ENCODE measurements at places on chromosomes 12 and 14. TPM values are rescaled to one million over a fixed set of nuclear protein-coding genes. Genes with fewer than 3 reads are reported as not detected.

The RFX4 gene
- not detected for total RNA-seq

DNA sequence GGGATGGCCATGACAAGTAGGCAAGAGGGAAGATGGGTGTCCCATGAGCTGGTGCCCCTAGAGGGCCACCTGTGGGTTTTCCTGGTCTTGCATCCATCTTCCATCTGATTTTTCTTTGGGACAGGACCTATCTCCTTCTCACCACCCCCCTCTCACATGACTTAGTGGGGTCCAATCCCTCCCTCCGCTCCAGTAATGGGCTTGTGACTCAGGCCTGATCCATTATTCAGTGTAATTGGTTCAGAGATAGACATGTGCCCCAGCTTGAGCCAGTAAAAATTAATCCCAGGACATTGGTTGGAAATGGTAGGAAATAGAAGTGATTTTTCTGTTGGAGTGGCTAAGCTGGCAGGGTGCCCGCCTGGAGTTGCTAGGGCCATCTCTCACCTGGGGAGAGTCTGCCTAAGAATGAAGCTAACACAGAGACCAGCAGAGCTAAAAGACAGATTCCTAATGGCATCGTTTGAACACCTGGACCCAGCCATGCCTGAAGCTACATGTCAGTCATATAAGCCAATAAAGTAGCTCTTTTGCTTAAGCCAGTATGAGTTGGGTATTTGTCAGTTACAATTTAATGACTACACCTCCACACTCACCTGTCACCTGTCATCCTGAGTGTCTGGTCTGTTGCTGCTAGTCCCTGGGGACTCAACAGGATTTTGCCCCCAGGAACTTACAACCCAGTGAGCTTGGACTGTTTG, 14.7 kb downstream of the RASAL1 start:
- DNase-seq: no peak

GRCh38 chr14:104505085-104506074, 74.2 kb upstream of the C14orf180 start:
- DNase-seq: no peak

- no peak for DNase-seq
Measured at GRCh38 chr14:23610815-23611289, 25.3 kb upstream of the DHRS2 start.

DNA sequence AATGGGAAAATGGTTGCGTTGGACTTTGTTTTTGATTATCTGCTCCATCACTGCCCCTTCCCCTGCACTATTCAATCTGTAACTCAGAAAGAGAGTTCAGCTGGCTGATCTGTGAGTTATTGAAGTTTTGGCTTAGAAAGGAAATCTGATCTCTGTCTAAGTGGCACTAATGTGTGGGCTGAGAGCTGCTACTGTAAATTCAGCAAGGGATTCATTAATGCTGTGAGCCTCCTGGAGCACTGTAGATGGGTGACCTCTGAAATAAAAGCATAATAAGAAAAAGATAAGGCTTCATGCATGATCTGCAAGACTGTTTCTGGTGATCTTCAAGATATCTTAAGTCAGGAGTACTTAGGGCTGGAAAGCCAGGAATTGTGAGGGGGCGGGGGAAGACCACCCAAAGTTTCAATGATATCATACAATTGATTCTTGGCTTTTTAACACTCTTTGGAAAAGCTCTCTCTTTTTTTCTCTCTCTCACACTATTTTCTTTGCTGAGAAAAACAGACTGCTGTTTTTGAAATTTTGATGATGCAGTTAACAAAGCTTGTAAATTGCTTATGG, 101.1 kb downstream of the C12orf75 start:
- DNase-seq: no peak

- DNase-seq: no peak
Measured at GRCh38 chr12:117111821-117112595, 12.8 kb upstream of the TESC start.

GRCh38 chr14:61547186-61548069, 147.9 kb upstream of the HIF1A start:
- DNase-seq: no peak

Data from left ventricle myocardium superior (tissue), 1 donor.